ENCODE measurements at places on chromosomes 1 and 21.

- DNase-seq: no peak
These were observed 51.4 kb downstream of the LEPR start for GRCh38 chr1:65471861-65472332.

DNA sequence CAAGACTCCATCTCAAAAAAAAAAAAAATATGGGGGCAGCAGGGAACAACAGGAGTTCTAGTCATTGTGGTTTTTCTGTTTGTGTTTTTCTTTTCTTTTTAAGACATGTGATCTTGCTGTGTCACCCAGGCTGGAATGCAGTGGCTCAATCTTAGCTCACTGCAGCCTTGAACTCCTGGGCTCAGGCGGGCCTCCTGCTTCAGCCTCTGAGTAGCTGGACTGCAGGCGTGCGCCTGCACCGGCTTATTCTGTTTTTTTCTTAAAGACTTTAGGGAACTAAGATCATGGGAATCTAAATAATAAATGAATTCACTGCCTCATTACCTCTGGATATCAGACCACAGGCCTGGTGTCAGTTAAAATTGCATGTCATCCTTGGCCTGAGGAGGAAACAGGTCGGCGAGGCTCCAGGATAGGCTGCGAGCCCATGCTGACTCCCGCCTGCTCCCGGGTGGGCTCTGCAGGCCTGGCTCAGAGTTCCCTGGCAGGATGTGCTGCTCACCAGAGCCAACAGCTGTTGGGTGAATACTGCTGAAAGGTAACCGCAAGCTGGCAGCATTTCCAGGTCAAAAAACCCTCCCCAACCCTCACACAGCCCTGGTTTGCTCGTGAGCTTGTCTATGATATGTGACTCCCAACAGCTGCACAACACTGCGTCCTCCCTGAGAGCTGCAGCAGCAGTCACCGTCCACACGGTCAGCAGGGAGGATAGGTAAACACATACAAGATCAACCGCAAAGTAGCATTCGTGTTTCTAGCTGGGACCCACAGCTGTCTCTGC is 58.1 kb downstream of the SCCPDH start:
- peak; percentile 45 for DNase-seq

DNA sequence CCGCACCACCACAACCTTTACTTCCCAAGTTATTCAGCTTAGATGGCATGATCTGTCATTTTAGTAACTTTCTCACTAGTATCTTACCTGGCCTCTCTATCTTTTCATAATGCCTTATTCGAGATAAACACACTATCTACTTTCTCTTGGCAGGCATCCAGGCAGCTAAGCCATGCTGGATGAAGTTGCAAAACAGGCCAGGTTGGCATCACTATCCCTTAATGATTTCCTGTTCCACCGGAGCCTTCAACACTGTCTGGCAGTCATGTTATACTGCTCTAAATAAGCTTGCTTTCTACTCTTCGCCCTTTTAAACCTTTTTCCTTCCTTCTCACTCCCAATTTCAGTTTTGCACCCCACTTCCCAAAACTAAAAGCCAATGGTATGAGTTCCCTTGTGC is 12.0 kb upstream of the KCNH1 start:
- no peak for DNase-seq

GRCh38 chr1:164495905-164496304 is 63.1 kb upstream of the PBX1 start:
- DNase-seq: no peak

DNA sequence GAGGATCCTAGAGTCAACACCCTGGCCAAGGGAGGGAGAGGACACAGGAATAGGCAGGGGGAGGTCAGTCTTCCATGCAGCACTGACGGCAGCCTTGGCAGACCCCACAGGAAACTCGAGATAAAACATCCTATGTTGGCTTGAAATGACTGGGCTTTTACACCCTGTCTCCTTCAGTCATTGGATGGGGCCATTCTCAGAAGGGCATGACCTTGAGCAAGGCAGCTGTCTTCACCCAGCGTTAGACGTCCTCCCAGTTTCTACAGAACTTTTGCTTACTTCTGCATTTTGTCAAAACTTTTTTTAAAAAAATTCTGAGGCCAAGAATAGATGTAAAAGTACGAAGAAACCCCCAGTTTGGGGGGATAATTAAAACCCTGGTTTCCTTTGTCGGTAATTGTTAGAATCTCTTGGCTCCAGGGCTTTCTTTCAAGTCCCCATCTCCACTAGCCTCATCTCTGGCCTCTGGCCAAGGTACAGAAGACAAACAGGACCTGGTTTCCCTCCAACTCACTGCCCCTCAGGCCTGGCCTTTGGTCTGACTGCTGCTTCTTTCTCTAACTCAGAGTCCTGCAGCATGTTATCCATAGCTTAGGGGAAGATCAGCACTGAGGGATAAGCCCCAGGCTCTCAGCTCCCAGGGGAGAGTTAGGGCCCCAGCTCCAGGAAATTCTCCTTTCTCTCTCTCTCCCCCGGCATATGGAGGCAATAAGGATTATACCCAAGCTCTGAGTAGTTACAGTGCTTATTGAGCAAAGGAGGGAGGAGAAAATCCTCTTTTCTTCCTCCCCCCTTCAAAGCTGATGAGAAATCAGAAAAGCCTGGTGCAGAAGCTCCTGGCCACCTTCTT is 51.6 kb upstream of the KCND3 start:
- no peak for DNase-seq

GRCh38 chr1:19682257-19682656 is 17.6 kb downstream of the HTR6 start:
- no peak for DNase-seq

DNA sequence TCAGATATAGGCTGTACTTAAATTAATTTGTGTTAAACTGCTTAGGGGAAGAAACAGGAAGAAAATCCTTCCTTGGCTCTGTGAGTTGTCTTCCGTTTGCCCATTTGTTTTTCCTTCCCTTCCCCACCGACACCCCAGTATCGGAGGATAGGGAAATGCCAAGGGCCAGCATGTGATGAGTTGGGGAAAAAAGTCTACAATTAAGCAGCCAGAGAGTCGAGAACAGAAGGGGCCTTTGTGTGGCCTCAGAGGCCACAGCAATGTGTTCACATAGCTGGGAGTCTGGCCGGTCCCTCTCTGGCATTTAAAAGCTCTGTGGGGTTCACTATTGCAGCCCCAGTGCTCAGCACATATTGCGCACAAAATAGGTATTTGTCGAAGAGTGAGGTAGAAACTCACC is 489.3 kb downstream of the MATN1 start:
- DNase-seq: no peak

DNA sequence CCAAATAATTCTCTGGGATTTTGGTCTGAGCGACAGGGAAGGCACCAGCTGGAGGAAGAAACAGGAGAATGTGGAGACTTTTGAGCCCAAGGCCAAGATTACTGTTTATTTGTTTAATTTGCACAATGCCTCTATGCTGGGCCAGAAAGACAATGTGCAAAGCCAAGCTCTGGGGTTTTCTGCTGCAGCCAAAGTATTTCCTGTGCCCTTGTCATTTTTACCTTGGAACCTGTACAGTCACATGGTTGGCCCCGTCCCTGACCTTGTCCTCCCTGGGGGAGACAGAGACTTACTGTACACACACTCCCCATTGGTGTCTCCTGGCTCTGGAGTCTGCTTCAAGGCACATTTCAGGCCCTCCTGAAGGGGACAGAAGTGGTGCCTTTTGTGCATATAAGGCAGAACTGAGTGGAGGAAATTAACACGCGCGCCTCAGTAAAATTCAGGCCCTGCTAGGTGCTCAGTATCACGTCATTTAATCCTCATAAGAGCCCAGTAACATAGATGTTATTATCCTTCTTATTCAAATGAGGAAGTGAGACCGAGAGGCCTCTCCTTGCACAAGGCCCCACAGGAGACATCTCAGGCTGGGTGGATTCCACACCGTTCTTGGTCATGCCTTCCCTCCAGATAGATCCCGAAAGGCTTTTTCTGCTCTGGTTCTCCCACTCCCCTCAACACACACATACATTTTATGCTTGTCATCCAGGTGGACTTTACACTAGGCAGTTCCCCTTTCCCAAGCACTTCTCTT is 21.1 kb downstream of the C1orf115 start:
- DNase-seq: no peak

GRCh38 chr21:42233067-42233961 is 14.4 kb downstream of the ABCG1 start:
- DNase-seq: no peak

GRCh38 chr1:234823191-234824176 is 213.5 kb upstream of the IRF2BP2 start:
- DNase-seq: no peak

- no peak for DNase-seq
These were observed 1.4 kb upstream of the SLAMF9 start for GRCh38 chr1:159955456-159955855.

DNA sequence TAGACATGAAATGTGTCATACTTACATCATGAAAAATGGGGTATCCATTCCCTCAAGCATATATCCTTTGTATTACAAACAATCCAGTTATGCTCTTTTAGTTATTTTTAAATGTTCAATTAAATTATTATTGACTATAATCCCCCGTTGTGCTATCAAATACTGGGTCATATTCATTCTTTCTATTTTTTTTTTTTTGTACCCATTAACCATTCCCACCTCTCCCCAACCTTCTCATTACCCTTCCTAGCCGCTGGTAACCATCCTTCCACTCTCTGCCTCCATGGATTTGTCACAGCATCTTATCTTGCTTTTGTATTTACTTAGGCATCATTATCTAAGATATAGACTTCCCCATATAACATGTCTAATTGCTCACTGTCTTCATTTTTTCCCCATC is 15.8 kb downstream of the ATG4C start:
- no peak for DNase-seq

DNA sequence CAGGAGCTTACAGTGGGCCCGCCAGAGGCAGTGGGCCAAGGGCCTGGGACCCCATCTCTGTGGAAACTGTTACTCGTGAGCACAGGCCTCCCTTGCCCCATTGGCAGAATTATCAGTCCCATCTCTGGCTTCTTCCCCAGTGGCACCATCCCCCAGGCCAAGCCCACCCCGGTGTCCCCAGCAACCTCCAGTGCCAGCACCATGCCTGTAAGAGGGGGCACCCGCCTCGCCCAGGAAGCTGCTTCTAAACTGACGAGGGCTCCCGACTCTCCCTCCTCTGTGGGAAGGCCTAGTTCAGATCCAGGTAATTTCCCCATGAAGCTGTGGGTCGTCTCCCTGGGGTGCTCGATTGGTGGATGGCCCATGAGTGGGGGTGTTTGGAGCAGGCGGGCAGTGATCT is 46.8 kb downstream of the TNFRSF8 start:
- DNase-seq: no peak

DNA sequence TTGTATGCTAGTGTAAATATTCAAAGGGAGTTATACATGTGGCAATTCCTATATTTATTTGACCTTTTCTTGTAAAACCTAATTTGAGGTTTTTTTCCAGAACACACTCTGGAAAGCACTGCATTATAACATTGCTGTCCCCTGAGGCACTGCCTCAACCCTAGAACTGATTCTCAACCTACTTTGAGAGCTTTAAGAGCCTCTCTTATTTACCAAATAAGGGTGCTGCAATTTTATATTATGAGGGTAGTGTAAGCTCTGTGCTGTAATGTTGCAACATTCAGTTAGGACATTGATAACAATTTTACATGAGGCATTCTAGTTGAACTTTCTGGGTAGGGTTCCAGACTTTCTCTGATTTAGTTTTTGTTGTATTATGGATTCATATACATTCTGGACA is 302.2 kb upstream of the DEPDC1 start:
- DNase-seq: no peak

DNA sequence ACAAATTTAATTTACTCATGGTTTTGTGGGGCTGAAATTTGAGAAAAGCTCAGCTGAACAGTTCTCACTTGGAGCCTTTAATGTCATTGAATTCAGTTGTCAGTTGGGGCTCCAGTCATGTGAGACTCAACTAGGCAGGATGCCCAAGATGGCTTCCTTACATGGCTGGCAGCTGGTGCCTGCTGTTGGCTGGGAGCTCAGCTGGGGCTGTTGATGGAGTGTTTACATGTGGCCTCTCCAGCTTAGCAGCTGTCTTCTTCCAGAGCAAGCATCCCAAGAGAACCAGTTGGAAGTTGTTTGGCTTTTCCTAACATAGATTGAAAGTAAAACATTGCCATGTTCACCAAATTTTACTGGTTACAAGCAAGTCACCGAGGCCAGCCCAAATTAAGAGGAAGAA is 81.8 kb upstream of the KCNA3 start:
- DNase-seq: no peak

DNA sequence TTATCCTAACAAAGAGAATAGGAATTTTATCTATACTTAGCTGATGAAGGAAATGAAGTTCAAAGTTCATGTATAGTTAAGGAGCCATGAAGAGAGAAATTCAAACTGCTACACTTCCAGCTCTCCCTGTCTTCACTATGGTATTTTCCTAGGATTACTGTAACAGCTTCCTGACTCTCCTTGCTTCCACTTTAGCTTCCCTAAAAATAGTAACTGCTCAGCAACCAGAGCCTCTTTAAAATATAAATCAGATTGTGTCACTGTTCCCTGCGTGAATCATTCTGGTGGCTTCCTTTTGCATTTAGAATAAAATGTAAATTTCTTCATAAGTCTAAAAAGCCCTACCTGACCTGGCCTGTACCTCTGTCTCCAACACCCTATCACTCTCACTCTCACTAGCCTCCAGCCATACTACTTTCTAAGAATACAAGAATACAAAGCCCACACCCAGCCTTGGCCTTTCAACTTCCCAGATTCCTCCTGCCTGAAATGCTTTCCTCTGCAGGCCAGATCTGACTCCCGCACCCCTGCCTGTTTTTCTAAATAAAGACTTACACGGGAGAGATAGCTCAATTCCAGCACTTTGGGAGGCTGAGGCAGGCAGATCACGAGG is 30.5 kb downstream of the OR10J1 start:
- DNase-seq: no peak

DNA sequence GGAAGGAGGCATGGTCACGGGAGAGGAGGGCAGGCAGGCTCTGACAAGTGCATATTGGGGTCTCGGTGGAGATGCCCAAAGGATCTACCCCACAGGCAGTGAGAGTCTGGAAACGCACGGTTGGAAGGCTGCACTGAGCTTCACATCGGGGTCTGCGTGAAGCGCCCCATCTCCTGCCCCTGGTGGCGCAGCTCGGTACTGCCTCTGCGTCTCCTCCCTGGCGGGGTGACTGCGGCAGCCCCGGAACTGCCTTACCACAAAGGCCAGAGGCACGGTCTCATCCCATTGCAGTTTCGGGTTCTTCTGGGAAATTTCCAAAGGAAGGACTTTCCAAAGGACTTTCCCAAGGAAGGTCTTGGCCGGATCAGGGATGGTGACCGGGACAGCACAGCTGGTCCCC is 69.2 kb upstream of the AJAP1 start:
- no peak for DNase-seq

All from HS-27A (cell line).